Skeletal muscle cell (primary cell): ENCODE measurements at places on chromosomes 12 and 14.

GRCh38 chr12:77923882-77924281 lies 93.2 kb downstream of the NAV3 start:
- no peak for DNase-seq

DNA sequence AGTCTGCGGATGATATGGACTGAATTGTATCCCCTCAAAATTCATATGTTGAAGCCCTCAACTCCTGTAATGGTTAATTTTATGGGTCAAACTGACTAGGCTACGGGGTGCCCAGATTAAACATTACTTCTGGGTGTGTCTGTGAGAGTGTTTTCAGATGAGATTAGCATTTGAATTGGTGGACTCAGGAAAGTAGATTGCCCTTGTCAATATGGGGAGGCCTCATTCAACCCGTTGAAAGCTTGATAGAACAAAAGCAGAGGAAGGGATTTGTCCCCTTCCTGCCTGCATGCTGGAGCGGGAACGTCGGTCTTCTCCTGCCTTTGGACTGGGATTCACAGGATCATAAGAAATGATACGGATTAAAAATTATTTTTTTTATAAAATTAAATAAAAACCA lies 84.5 kb downstream of the BBS10 start:
- no peak for DNase-seq

GRCh38 chr12:108565976-108566375 lies 3.6 kb downstream of the ISCU start:
- peak; percentile 65 for DNase-seq

GRCh38 chr14:91059576-91060350 lies 678 bp downstream of the RPS6KA5 start:
- DNase-seq, result no peak

GRCh38 chr12:90074086-90074485 lies 365.4 kb upstream of the ATP2B1 start:
- DNase-seq, result no peak

GRCh38 chr14:67934862-67935261 lies 115.3 kb downstream of the RAD51B start:
- no peak for DNase-seq

- DNase-seq, result no peak
Observed at GRCh38 chr12:124242529-124243065, 52.3 kb upstream of the RFLNA start.

- no peak for DNase-seq
Observed at GRCh38 chr14:104975481-104976197, 2.5 kb downstream of the AHNAK2 start.

- no peak for DNase-seq
Observed at GRCh38 chr12:119710374-119710964, 42.5 kb downstream of the PRKAB1 start.

- no peak for DNase-seq
Observed at GRCh38 chr14:27688841-27689444, 1077.6 kb upstream of the FOXG1 start.

DNA sequence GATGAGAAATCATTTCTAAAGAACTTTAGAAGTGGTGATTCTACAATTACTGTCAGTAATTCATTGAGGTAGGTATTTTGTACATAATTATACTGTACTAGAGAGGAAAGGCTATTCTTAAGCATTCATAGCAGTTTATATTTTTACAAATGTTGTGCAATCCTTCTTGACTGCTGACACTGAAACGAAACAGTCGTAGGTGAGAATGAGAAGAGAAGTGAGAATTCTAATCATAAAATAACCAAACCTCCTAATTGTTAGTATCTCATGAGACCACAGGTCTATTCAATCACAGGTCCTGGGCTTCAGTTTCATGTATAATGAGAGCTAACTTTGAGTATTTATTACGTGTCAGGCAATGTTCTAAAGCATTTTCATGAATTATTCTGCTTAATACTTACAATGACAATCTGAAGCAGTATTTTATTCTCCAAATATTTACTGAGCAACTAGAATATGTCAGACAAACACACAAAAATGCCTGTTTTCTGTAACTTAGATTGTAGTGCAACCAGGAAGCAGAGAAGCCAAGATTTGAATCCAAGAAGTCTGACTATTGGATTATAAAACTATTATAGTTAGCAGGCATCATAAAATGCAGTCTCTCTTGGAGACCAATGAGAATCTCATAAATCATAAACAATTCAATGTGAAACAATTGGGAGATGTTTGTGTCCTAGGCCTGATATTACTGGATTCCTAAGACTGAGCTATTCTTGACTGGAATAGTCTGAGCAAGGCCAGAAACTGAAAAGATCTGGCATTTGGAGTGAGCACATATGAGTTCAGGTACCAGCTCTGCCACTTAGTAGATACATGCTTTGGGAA lies 24.3 kb downstream of the RERG start:
- DNase-seq, result no peak

DNA sequence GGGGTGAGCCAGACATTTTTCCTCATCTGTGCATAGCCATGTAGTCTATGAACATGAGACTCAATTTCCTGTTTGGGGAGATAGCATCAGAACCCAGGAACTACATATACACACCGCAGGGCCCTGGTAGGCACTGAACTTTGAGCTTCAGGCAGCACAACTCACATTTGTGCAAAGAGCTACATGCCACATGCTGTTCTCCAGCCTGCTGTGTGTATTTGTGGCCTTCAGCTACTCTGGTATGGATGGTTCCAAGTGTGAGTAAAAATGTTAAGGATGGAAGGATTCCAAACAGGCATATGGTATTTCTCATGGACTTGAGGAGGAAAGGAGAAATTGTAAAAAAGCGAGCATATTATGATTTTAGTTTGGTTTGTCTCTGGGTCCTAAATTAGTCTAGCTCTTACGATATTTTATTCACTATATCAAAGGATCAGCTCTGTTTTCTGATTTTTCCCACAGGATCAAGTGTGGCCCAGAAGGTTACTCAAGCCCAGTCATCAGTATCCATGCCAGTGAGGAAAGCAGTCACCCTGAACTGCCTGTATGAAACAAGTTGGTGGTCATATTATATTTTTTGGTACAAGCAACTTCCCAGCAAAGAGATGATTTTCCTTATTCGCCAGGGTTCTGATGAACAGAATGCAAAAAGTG lies 422.4 kb upstream of the OR4E1 start:
- no peak for DNase-seq

GRCh38 chr12:49874142-49874897 lies 29.4 kb downstream of the FAIM2 start:
- DNase-seq, result no peak

- DNase-seq, result no peak
Observed at GRCh38 chr12:21337959-21338744, 3.4 kb upstream of the SLCO1A2 start.

DNA sequence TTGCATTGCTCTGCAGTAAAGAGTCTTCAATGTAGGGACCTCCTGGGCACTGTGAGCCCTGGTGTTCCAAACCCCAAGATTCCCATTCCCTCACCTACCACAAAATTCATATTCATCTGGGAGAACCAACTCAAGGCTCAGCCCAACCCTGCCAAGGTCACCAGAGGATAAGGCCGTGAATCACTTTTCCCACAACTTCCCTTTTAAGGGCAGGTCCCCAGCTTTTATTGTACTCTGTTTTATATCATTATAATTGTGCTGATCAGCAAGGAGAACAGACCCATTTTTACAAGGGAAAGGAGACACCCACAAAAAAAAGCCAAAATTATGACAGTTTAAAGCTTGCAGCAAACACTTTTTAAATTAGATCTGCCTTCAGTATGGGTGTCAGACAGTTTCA lies 363.0 kb upstream of the FKBP4 start:
- no peak for DNase-seq

DNA sequence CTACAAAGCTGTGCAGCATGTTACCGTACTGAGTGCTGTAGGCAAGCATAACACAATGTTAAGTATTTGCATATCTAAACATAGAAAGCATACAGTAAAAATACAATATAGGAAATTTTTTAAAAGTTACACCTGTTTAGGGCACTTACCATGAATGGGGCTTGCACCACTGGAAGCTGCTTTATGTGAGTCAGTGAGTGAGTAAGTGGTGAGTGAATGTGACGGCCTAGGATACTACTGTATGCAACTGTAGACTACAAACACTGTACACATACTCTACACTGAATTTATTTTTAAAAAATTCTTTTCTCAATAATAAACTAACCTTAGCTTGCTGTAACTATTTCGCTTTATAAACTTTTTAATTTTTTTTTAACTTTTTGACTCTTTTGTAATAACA lies 82.1 kb upstream of the FSCB start:
- no peak for DNase-seq

GRCh38 chr12:32742133-32742532 lies 13.6 kb downstream of the YARS2 start:
- DNase-seq, result no peak

- DNase-seq, result no peak
Observed at GRCh38 chr12:58249610-58250009, 308.2 kb downstream of the ATP23 start.

DNA sequence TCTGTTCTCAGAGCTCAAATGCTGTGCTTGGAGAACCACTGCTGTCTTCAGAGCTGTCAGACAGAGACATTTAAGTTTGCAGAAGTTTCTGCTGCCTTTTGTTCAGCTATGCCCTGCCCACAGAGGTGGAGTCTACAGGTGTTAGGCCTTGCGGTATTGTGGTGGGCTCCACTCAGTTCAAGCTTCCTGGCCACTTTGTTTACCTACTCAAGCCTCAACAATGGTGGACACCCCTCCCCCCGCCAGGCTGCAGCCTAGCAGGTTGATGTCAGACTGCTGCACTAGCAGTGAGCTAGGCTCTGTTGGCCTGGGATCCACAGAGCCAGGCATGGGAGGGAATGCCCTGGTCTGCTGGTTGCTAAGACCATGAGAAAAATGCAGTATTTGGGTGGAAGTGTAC lies 323.8 kb downstream of the BCAT1 start:
- no peak for DNase-seq

- no peak for DNase-seq
Observed at GRCh38 chr12:47870175-47870781, 34.5 kb downstream of the VDR start.

GRCh38 chr14:92253381-92253894 lies 69.5 kb upstream of the SLC24A4 start:
- no peak for DNase-seq
